ENCODE measurements at places on chromosomes 4 and X.

- DNase-seq = no peak
Measured at GRCh38 chrX:77493677-77494553, 46.7 kb downstream of the FGF16 start.

- no peak for DNase-seq
Measured at GRCh38 chr4:134326866-134327265, 125.3 kb upstream of the PABPC4L start.

GRCh38 chr4:116665716-116666115 lies 419.7 kb downstream of the TRAM1L1 start:
- no peak for DNase-seq

DNA sequence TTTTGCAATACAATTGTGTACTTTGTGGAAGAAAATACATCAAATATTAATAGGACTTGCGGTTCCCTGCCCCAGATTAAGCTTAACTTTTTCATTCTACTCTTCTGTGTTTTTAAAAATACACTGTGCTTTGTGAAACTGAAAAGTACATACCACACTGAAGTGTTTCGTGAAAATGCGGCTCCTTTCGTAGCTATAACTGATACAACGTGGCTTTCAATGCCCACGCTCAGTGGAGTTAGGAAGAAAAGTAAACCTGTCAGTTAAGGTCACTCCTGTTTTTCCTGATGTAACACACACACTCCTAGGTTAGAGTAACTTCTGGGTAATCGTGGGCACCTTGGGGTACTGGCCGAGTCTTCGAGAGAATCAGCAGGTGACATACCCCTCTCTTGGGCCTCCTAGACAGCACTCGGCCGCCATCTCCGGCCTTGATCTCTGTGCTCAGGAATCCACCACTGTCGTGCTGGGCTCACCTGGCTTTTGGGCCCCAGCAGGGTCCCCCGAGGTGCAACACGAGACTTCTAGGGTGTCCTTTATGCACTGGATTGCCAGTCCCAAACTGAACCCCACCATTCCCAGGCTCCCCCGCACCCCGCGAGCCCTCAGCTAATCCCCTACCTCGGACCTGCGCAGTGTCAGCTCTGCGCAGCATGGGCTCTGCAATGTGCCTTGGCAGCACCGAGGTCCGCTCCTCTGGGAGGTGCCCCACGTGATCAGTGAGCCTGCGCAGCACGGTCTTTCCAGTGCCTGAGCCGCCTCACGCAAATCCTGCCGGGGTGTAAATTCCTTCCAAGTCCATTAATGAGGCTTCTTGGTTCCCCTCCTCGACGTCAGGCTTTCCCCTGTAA lies 162.6 kb upstream of the INTU start:
- no peak for DNase-seq

DNA sequence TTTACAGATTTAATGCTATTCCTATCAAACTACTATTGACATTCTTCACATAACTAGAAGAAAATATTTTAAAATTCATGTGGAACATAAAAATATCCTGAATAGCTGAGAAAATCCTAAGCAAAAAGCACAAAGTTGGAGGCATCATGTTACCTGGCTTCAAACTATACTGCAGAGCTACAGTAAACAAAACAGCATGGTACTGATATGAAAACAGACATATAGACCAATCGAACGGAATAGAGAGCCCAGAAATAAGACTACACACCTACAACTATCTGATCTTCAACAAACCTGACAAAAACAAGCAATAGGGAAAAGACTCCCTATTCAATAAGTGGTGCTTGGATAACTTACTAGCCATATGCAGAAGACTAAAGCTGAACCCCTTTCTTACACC lies 273.4 kb upstream of the GRIA3 start:
- DNase-seq = no peak

DNA sequence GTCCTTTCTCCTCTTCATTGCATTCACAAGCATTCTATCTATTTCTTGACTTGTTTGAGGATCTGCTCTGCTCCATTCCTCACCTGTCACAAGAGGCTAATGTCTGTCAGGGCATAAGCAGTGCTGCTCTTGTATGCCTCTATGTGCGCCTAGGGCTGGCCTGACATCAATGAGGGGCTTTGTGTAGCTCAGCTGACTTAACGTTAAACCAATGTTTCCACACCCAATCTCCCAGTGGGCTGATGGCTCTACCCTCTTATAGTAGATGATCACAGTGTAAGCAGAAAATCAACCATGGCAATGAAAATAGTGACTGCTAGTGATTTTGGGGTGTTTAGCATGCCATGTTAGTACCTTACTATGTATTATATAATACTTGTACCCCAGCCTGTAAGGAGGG lies 139.0 kb downstream of the UNC5C start:
- DNase-seq = no peak

DNA sequence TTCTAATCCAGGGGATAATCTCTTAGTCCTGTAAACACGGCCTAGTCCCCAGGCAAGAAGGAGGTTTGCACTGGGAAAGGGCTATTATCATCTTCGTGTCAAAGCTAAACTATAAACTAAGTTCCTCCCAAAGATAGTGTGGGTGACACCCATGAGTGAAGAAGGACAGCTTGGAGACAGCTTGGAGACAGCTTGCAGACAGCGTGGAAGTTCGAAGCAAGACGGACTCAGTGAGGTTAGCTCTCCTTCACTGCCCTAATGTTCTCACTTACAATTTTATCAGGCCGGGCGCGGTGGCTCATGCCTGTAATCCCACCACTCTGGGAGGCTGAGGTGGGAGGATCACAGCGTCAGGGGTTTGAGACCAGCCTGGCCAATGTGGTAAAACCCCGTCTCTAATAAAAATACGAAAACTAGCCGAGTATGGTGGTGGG lies 19.2 kb upstream of the PLCXD1 start:
- DNase-seq = no peak

Measured in GF-D8 (cell line).